ENCODE measurements at places on chromosomes 12 and 14.

DNA sequence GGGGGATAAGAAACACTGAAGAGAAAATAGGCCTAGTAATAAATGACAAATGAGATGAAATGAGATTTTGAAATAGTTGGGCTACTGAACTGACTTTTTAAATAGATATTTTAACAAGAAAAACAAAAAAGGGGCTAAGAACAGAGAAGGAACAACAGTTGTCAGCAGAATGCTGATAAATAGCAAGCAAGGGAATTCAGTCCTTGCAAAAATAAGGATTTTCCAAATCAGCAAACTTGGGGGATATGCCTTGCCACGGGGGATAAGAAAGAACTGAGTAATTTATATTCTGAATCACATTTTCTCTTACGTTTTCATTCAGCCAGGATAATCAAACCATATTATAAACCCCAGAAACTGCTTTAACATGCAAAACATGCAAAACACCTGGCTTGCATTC, 12.9 kb upstream of the CCDC196 start:
- no peak for DNase-seq

DNA sequence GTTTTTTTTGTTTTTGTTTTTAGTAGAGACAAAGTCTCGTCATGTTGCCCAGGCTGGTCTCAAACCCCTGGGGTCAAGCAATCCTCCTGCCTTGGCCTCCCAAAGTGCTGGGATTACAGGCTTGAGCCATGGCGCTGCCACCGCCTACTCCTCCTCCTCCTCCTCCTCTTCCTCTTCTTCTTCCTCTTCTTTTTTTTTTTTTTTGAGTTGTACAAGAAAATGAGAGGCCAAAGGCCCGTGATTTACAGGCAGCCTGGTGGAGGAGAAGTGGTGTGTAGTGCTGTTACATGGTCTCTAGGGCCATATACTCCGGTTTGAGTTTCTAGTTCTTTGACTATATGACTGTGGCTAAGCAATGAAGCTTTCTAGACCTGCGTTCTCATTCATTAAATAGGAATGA, 29.6 kb upstream of the SPPL3 start:
- DNase-seq: no peak

DNA sequence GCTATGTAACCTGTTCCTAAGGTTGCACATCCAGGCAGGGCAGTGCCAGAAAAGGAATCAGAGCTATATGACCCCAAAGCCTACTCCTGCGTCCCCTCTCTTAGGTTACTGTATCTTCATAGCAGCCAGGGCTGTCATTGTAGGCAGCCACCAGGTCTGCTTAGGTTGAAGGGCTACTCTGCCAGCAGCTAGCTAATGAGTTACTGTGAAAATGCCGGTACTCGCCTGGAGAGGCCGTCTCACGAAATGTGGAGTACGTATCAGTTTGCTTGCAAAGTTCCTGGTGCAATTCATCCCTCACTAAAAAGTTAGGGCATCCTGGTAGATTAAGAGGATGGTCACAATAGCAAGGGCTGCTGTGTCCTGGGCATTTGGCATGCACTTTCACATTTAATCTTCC, 50.9 kb downstream of the RPH3A start:
- DNase-seq: no peak

- DNase-seq: no peak
Observed at GRCh38 chr14:32478050-32478449, 149.0 kb downstream of the AKAP6 start.

DNA sequence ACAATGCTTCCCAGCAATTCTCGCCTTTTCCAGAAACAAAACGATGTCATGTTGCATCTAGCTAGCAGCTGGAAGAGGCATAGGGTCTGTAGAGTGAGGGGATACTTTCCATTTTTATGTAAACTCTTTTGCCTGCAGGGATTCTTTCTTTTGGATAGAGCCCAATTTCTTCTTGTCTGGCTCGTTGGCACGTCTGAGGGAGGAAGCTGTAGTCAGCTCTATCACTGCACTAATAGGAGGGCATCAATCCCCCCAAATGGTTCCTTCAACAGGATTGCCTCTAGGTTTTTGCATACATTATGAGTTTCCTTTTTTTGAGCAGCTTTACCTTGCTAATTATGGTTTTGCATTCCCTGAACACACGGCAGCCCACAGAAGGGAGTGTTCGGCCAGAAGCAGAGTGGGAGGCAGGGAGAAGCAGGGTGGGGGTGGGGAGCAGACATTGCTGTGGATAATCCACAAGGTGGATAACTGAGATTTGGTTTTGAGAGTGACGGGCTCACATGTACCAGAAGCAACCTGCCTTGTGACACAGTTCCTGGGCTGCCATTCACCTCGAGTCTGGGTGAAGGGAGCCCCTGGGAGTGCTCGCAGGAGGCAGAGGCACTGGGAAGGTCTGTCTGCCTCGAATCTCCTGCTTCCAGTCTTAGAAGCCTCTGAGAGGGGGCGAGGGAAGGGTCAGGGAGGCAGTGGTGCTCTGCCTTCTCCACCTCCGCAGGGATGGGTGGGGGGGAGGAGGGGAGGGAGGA, 24.5 kb downstream of the LRTM2 start:
- DNase-seq: peak; percentile 56

DNA sequence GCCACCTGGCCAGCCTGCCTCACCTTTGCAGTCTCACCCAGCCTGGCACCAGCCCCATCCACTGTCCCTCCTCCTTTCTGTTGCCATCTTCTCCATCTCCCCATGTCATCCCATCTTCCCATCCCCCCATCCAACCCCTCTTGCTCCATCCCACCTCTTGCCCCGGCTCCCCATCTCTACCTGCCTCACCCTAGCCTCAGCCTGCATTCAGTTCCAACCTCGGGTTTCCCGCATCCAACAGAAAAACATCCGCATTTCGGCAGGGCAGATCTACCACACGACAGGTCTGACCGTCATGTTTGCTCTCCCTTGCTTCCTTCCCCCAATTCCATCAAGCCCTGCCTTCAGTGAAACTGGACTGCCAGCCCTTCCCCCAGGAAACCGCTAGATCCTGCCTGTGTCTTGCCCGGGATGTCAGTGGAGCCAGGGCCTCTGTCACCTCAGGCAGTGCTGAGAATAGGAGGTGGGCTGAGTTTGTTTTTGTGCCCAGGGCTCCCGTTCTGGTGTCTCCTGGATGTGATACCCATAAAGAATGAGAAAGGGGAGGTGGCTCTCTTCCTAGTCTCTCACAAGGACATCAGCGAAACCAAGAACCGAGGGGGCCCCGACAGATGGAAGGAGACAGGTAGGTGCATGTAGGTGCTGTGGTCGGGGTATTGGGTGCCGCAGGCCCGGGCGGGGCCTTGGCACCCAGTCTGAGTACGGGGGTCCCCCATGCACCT, 2.5 kb downstream of the KCNH3 start:
- peak; percentile 55 for DNase-seq

DNA sequence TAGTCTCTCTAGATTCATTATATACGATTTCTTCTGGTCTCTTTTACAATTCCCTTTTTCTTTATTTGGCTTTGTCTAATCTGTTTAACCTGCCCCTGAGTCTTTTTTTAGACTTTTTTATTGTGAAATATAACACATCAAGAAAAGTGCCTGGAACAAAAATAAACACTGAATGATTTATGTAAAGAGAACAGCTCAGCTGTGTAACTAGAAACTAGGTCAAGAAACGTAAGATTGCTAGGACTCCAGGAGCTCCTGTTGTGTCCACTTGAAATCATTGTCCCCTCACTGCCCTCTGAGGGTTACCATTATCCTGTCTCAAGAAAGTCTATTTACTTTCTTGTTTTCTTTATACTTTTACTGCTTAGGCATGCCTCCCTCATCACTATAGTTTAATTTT, 23.1 kb downstream of the EXD2 start:
- DNase-seq: no peak

DNA sequence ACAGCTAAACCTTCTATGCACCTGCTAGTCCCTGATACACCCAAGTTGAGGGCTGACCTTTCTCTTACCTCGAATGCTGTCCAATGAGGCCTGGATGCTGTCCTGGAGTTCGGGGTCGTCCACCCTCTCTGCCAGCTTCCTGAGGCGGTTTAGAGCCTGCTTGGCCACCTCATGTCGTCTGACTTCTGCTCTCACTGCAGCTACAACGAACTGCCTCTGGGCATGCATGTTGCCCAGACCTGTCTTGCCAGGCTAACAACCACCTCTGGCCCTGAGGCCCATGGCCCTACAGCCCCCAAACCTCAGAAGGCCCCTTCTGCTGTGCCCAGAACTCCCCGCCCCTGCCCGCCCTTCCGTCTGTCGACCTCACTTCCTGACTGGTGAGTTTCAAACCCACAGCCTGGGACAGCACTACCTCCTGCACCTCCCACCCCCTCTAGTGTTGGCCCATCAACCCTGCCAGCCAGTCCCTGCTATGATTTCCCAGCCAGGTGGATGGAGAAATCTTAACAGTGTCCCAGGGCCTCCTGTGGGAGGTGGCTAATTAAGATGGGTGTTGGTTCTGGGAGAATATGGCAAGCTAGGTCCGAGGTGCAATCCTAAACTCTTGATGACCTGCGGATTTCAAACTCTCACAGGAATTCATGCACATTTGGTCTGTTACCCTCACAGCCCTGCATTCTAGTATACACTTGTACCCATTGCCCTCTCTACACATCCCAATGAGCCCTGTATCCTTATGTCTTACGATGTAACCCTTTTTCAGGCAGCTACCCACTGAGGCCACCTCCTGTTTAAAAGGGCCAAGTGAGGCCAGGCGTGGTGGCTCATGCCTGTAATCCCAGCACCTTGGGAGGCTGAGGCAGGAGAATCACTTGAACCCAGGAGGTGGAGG, 2.7 kb upstream of the TSPAN31 start:
- peak; percentile 76 for DNase-seq

- DNase-seq: no peak
Observed at GRCh38 chr14:88034076-88034475, 29.1 kb downstream of the GPR65 start.

DNA sequence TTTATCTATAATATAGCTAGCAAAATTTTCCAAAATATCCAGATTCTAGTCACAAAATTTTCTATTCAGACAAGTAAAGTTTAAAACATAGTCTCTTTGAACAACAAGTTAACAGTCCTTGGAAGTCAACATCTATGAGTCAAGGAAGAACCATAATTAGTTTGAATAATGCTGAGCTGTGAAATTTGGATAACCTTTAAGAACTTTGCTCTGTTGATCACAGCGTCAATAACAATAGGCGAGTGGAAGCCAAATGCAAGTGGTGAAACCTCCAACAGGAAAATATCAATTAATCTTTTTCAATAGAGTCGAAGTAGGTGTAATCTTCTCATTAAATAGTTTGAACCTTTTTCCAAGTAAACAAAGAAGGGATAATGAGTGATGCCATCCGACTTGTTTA, 466.6 kb downstream of the FOXG1 start:
- DNase-seq: no peak

GRCh38 chr14:62657376-62657775, 387.9 kb downstream of the KCNH5 start:
- DNase-seq: no peak

GRCh38 chr12:108608616-108609015, 10.7 kb upstream of the TMEM119 start:
- DNase-seq: no peak

- DNase-seq: peak; percentile 19
Observed at GRCh38 chr12:95117178-95117599, 43.8 kb upstream of the NR2C1 start.

DNA sequence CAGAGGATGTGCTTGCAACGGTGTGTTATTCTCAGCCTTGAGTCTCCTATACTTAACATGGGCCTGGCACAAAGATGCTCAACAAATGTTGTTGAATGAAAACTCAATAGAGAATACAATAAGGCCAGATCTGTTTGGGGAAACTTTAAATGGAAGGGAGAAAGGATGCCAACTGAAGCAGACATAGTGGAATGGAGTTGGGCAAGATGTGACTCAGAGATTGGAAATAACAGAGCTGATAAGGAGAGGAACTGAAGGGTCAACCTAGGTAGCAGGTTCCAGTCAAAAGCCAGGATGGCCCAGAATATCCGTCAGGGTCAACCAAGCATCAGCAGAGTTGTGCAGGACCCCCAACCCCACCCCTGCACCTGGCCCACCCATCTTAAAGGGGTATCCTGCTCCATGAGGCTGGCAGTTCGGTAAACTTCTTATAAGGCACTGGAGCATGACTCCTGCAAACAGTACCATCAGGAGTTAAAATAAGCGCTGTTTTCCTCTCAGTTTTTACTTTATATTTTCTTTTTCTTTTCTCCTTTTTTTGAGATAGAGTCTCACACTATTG, 1.1 kb upstream of the BCDIN3D start:
- DNase-seq: no peak

DNA sequence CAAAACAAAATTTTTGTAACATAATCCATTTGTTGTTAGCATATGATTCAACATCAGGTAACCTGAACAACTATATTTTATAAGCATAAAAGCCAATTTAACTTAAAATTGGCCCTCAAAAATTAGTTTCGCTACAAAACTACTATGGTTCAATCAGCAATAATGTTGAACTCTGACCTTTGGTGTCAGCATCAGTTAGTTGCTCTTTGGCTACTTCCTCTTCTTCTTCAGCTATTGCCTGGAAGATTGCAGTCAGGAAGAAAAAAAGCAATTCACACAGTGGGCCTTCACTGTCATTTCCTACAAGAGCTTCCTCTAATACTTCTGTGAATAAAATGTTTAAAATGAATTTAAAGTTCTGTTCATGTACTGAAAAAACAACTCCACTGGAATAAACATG, 78.2 kb upstream of the CFL2 start:
- DNase-seq: no peak

DNA sequence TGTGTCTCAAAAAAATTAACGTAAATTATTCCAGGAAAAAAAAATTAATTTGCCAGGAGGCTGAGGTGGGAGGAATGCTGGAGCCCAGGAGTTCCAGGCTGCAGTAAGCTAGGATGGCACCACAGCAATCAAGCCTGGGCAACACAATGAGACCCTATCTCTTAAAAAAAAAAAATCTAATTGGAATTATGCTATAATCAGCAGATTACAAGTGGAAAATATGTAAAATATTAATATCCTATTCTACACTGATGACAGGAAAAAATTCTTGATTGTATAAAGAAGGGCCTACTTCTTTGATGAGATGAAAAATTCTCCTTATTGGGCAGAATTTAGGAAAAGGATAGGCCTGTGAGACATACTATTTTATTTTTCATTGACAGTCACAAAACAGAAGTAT, 114.0 kb downstream of the RALGAPA1 start:
- no peak for DNase-seq

DNA sequence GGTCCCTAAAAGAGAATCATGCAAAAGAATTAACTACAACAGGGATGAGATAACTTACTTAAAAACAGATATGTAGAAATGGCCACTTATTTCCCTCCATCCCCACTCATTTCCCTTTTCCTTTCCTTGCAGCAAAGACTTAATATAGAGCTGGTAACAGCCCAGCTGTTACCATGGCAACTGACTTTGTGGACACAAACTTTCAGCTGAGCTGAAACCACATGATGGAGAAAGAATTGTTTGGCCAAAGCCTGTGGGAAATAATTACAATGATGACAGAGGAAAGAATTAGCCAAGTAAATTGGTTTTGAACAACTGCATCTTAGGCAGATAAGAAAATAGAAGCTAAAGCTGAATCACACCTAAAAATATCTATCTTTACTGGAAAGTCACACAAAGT, 364.9 kb downstream of the GALC start:
- DNase-seq: no peak

DNA sequence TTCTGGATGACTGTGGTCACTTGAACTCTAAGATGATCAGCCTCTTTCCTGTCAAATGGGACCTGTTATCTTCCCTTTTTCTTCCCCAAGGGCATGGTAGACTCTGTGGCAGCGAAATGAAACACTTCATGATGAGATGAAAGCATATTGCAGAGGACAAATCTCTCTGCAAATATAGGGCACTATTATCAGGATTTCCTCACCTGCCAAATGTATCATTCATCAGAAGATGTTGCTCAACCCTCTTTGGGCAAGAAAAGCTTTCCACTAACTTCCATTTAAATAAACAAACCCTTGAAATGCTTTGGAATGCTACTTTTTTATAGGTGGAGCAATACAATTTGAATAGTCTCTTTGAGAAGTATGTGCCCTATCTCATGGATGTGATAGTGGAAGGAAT, 105.0 kb downstream of the DNAH10 start:
- DNase-seq: no peak
